HFFc6 (cell line): ENCODE measurements at places on chromosomes 6 and 20. TPM values are rescaled to one million over a fixed set of nuclear protein-coding genes. Genes with fewer than 3 reads are reported as not detected.

Gene RIPOR3
- 0.09 to 0.35 TPM (median 0.09 TPM) in 3 replicates for total RNA-seq

Gene SEL1L2
- not detected in 3 replicates for total RNA-seq

Gene C2
- total RNA-seq = 0.24 to 0.84 TPM in 2 of 3 replicates, not detected in the other

Gene KLC4
- 11.5 to 18.2 TPM (median 11.8 TPM) in 3 replicates for total RNA-seq

Gene BCL2L1
- 109 to 113 TPM (median 113 TPM) in 3 replicates for total RNA-seq

Gene CAPN11
- not detected in 3 replicates for total RNA-seq

DNA sequence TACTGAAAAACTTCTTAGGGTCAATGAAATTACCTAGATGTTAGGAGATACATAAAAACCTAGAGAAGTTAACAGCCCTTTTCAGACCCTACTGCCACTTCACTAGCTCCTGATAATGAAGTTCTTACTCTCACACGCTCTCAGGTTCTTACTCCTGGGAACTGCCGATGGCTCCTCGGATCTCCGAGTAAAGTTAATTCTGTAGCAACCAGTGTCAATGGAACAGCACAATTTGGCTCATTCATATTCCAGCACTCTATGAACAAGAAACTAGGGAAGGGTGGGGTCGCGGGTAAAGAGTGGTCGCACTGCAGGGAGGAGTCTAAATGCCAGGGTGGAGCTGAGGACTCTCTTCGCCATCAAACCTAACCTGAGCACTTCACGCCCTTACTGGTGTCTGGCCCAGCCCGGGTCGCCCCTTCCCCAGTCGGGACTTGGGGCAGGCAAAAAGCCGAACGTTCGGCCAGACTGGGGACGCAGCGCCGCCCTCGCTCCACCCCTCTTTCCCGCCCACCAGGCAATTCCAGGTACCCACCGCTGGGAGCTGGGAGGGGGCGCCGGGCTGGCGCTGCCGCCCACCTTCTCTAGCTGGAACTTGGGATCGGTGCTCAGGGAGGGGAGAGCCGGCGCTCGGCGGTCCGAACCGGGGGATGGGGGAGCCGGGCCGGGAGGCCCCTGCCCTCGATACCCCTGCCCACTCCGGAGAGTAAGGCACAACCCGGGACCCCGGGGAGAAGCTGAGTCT, 744 bp downstream of the RAB23 start:
- H3K4me3 ChIP-seq = peak overlapping the region; percentile 99
- H3K27me3 ChIP-seq = peaks cover 6% of the 10 kb centered on the region
- peaks cover 42% of the 10 kb centered on the region for H3K36me3 ChIP-seq
- DNase-seq = peak; percentile 12
- peaks cover 79% of the 10 kb centered on the region for H3K4me1 ChIP-seq
- peak overlapping the region; percentile 94 for H3K27ac ChIP-seq

DNA sequence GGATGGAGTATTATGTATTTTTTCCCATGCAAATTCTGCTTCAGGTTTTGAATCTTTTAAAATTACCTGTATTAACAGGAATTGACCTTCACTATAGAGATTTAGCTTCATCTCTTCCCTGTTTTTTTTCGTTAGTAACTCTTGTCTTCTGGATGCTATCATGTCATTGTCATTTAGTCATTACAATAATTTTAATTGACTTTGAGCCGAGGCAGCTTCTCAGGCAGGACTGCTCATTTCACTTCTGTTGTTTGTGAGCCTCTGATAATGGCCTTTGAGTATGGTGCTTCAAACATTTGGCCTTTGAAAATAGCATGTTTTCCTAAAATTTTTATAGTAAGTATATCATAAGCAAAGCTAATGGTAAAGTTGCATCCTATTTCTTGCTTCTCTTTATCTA, 375.1 kb upstream of the MMS22L start:
- H3K4me3 ChIP-seq = no peak overlapping the region

GRCh38 chr6:17965397-17965796, 22.0 kb downstream of the KIF13A start:
- peaks cover 24% of the 10 kb centered on the region for H3K36me3 ChIP-seq
- DNase-seq = peak; percentile 64
- H3K27me3 ChIP-seq = no peaks in the 10 kb centered on the region
- peak overlapping the region; percentile 89 for H3K27ac ChIP-seq
- H3K4me3 ChIP-seq = peak overlapping the region; percentile 64
- peaks cover 89% of the 10 kb centered on the region for H3K4me1 ChIP-seq

- H3K4me1 ChIP-seq = no peaks in the 10 kb centered on the region
- no peak for DNase-seq
- H3K27me3 ChIP-seq = peaks cover 2% of the 10 kb centered on the region; the same call in 1 of the 2 replicates
- no peak overlapping the region for H3K4me3 ChIP-seq
- H3K36me3 ChIP-seq = no peaks in the 10 kb centered on the region
- no peak overlapping the region for H3K27ac ChIP-seq
These were observed 135.9 kb upstream of the PDE10A start for GRCh38 chr6:165798991-165799390.
